Stimulated activated naive B cell treated with anti-CD40 and anti-IgM and Interleukin-4, amounts not matched to agents 10 μg/mL and 1 μg/mL and 100 μg/mL, for 72 hours (primary cell): ENCODE measurements at places on chromosomes 7 and 10.

GRCh38 chr7:111126987-111127386 is 36.1 kb downstream of the LRRN3 start:
- no peak overlapping the region for H3K27ac ChIP-seq
- H3K27me3 ChIP-seq = no peaks in the 10 kb centered on the region
- no peak overlapping the region for H3K4me3 ChIP-seq

GRCh38 chr10:63720676-63721075 is 199.5 kb downstream of the REEP3 start:
- peaks cover 24% of the 10 kb centered on the region for H3K27me3 ChIP-seq
- H3K4me1 ChIP-seq = peaks cover 12% of the 10 kb centered on the region

GRCh38 chr7:132520591-132521280 is 55.5 kb downstream of the PLXNA4 start:
- no peak overlapping the region for H3K27ac ChIP-seq
- H3K27me3 ChIP-seq = no peaks in the 10 kb centered on the region
- no peaks in the 10 kb centered on the region for H3K4me1 ChIP-seq
- no peak for DNase-seq
- no peaks in the 10 kb centered on the region for H3K36me3 ChIP-seq

DNA sequence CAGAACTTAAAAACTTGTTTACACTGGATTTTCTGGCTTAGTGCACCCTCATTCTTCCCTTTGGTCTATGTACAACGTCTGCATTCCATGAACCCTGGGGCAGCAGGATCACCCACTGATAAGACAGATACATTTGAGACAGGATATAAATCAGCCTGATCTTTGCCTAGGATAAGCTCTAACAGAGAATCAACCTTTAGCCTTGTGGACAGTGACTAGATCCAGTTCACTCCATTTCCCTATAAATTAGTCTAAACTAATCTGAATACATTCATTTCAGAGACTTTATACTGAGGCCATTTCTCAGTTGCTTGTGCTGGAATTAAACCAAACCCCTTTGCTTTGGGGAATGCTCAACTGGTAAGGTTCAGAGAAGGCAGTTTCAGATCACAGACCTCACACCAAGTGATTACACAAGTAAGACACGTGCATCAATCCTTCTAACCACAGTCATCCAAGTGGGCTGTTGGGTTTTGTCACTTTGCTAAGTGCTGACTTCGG is 639.8 kb upstream of the FZD8 start:
- no peaks in the 10 kb centered on the region for H3K36me3 ChIP-seq
- no peak overlapping the region for H3K27ac ChIP-seq
- no peak overlapping the region for H3K4me3 ChIP-seq
- H3K27me3 ChIP-seq = no peaks in the 10 kb centered on the region
- DNase-seq = no peak
- no peaks in the 10 kb centered on the region for H3K4me1 ChIP-seq

DNA sequence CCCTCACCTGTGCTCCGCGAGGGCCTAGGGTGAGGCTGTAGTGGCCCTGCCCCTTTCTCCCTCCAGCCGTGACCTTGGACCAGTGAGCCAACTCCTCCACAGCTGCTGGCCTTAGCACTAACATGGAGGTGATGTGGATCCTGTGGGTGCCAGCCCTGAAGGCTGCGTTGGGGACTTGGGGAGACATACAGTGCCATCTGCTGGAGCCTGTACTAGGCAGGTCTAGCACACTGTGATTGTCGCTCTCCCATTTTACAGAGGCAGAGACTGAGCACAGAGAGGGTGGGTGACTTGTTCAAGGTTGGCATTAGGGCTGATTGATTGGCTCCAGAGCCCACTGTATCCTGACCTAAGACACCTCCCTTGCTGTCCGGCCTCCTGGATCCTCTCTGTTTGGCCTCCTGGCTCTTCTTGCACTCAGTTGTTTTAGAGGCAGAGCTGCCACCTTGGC is 37.6 kb downstream of the PRF1 start:
- peaks cover 7% of the 10 kb centered on the region for H3K4me1 ChIP-seq
- no peak overlapping the region for H3K27ac ChIP-seq
